ENCODE measurements at places on chromosomes 1 and 21.

DNA sequence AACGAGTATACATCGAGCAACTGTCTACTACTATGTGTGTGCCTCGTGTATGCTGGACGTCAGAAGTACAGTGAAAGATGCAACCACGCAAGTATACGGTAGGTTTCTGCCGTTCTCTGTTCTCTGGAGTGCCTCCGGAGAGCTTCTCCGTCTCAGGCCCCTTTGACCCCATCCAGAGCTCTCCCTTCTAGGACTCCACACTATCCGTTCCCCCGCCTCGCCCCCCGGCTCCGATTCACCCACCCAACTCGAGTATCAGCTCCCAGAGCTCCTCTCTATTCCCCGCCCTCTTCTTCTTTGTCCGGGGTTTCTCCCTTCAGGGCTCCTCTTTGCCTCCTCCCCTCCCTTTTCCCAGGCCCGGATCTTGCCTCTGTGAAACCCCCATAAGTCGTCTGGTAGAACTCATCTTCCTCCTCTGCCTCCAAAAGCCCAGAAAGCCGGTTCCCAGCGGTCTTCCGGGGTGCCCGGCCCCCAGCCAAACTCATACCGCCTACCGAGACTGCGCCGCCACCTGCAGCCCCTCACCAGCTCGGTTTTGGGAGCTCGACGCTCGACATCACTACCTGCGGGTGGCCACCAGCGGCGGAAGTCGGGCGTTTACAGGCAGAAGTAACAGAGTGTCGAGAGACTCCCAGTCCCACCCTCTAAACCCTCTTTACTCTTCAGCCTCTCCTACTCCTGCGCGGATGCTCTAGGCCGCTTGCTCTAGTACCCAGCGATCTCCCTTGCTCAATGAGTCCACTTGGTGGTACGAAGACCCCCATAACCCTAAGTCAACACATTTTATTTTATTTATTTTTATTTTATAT, at the start of gene VPS72:
Gene VPS72 (minus strand): TSS at position 561 of the 809 bp plus-strand sequence. CDS start 76 bp downstream, at position 485.
- peak; percentile 90 for DNase-seq

GRCh38 chr1:85569737-85570404, 10.7 kb upstream of the CCN1 start:
- DNase-seq: no peak

DNA sequence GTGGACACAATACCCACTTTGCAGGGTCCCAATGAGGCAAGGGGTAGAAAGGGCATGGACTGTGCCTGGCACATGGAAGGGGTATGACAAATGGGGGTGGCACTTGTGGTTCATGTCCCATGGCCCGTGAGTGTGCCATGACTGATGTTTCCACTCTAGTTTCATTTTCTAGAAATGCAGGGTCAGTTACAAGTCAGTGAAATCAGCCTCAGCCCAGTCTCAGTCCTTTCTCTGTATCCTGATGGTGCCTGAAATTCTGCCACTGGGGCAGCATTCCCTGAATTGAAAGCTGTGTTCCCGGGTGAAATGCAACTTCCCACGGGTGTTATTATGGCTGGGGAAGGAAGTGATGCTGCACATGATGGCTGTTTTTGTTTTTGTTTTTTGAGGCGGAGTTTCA, 110.8 kb upstream of the ZBTB40 start:
- no peak for DNase-seq

- DNase-seq: no peak
Observed at GRCh38 chr21:32795802-32796559, 24.4 kb upstream of the PAXBP1 start.

DNA sequence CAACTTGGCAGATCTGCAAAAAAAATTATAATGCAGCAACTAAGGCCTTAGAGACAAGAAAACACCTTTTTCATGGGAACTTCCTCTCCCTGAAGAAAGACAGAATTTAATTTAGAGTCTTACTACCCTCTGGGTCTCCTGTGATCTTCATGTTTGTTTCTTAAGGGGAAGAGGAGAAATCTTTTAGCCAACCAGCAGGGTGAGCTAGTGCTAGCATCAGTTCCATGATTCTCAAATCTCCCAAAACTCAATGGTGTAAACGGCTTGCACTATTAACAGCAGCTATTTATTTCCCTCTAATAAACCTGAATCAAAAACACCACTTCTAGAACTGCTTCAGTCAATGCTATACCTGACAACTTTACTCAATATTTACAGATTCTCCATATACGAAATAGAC, 3.8 kb downstream of the ZNF644 start:
- DNase-seq: no peak

GRCh38 chr1:154730259-154730658, 122.3 kb upstream of the ADAR start:
- DNase-seq: no peak

DNA sequence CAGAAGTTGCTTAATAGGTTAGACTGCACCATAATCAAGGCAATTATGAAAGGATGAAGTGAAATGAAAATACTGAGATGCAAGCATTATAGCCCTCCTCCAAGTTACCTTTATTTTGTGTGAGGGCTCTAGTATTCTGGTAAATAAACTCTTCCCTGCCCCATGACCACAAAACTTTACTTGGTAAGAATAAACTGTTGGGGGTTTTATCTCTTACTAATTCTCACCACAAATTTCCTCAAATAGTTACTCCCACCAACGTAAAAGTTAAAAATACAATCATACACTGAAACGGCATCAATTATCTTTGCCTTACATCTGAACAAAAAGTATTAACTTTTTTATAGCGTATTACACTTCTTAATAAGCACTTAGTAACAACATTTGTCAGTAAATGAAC, 29.5 kb downstream of the C21orf91 start:
- DNase-seq: no peak

DNA sequence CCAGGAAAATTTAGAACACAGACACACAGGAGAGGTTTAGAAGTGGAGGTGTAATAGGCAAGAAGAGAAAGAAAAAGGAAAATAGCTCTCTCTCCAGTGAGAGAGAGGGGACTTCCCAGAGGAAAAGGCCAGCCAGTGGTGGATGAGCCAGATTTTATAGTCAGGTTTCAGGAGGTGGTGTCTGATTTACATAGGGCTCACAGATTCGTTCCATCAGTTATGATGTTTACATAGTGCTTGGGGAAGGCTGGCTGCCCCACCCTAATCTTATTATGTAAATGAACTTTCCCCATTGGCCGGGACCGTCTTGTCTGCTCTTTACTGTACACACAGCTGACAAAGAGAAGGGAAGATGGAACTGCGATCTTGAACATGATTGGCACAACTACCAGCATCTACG, 797.3 kb downstream of the PLA2G4A start:
- no peak for DNase-seq

GRCh38 chr1:16927711-16928485, 6.2 kb downstream of the CROCC start:
- DNase-seq: no peak

DNA sequence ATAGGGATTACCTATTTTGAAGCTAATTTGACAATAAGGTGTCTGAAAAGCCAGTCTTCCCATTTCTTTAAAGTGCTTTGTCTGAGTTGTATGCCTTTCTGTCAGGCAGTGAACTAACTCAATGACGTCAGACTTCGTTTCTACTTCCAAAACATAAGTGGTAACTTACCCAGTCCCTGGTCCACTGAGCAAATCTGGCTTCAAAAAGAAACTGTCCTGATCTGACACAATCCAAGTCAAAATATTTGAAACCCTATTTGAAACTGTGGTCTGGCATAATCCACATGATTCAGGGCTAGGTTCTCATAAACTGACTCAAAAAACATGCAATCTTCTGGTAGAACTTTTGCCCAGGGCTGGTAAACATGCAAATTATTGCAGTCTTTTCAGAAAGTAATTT, 34.0 kb downstream of the DIRAS3 start:
- DNase-seq: no peak

- DNase-seq: peak; percentile 81
Observed at GRCh38 chr21:36747815-36748383, 49.0 kb downstream of the SIM2 start.

- DNase-seq: no peak
Observed at GRCh38 chr1:58434181-58434580, 112.3 kb downstream of the OMA1 start.

- DNase-seq: no peak
Observed at GRCh38 chr1:153348511-153349362, at the start of gene PGLYRP4. TSS of gene PGLYRP4 (minus strand) at chr1:153348841. CDS start at chr1:153347932, 909 bp downstream.

- no peak for DNase-seq
Observed at GRCh38 chr1:97895278-97895677, 25.6 kb downstream of the DPYD start.

DNA sequence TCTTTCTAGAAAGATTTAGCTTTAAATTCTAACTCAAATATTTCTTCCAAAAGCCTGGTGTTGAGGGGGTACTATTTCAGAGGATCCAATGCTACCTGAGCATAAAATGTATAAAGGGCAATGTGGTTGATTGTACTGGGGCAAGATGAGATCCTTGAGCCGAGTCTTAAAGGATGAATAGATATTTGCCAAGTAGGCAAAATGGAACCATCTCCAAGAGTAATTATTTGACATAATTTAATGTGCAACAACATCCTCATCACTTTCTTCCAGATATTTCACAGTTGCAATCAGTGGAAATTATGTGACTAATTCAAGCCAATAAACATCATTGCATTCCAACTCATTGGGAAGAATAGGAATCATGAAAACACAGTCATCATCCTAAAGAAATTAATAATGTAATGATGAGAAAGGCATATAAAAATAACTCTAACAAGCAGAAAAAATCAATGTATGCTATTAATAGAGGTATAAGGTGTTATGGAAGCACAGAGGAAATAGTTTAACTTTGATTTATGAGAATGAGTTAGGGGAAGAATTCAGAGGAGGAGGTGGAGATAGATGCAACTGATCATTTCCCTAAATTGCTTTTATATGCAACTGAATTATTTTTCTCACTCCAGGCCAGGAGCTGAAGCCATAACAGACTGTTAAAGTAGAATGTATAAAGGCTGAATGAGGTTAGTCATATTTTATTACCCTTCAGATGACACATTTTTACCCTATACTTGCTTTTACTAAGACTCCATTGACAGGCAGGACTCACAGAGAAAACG, 30.0 kb upstream of the RGS4 start:
- no peak for DNase-seq

GRCh38 chr1:172895761-172896160, 155.0 kb downstream of the TNFSF18 start:
- no peak for DNase-seq

- no peak for DNase-seq
Observed at GRCh38 chr1:19785660-19786059, 14.1 kb downstream of the TMCO4 start.

GRCh38 chr1:82920418-82921248, 1078.3 kb downstream of the TTLL7 start:
- no peak for DNase-seq

GRCh38 chr1:230907472-230908205, 39.3 kb upstream of the C1orf198 start:
- DNase-seq: no peak

DNA sequence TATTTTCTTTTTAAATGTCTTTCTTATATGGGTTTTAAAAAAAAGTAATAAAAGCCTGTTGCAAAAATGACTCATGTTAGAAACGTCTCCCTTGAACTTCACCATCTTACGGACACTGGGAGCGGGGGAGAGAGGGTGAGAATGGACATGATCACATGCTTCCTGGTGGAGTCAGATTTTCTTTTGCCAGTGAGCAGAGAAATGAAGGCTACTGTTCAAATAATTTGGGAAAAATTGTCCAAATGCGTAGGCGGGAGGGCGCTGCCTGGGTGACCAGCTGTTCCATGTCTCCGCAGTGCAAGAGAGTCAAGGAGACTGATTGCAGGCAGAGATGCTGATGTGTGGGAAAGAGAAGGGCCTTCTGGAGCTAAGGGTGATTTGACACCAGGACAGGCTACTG, 23.1 kb downstream of the EIF2D start:
- DNase-seq: no peak

- DNase-seq: no peak
Observed at GRCh38 chr21:42833859-42834725, 45.2 kb downstream of the WDR4 start.

- DNase-seq: no peak
Observed at GRCh38 chr1:27543284-27543683, 53.3 kb upstream of the WASF2 start.

DNA sequence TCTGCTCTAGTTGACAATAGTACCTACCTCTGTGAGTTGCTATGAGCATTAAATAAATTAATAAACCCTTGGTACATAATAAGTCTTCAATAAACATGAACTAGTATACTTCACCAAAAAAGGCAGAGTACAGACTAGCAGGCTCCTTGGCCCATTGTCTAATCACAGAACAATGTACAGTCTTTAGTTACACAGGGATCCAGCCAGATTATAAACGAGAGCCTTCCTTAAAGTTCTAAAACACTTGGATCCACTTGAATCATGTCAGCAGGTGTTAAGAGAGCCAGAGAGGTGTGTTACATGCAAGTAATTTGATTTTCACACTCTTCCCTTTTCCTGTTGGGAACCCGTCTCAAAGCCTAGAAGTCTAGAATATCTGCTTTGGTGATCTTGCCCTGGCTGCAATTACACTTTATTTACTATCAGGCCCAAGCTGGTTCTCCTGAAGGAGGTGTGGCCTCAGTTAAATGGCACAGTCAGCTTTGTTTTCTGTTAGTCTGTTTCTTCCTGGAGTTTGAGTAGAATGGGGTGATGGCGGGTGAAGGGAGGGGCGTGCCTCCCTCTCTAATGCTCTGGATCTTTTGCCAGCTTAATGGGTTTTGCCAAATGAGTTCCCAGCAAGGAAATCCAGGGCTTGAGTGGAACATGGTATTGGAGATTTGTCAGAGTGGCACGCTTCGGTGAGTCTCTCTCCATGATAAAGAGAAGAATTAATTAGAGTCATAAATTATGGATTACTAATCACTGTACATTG, 570.9 kb upstream of the CAMK1G start:
- no peak for DNase-seq

DNA sequence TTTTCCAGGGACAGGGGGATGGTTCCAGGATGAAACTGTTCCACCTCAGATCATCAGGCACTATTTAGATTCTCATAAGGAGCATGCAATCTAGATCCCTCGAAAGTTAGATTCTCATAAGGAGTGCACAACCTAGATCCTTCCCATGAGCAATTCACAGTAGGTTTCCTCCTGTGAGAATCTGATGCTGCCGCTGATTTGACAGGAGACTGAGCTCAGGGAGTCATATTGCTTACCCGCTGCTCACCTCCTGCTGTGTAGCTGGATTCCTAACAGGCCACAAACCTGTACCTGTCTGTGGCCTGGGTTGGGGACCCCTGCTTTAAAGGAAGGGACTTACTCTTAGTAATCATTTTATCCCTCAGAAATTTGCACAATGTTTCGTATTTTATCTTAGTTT, 9.3 kb downstream of the CTH start:
- DNase-seq: no peak

DNA sequence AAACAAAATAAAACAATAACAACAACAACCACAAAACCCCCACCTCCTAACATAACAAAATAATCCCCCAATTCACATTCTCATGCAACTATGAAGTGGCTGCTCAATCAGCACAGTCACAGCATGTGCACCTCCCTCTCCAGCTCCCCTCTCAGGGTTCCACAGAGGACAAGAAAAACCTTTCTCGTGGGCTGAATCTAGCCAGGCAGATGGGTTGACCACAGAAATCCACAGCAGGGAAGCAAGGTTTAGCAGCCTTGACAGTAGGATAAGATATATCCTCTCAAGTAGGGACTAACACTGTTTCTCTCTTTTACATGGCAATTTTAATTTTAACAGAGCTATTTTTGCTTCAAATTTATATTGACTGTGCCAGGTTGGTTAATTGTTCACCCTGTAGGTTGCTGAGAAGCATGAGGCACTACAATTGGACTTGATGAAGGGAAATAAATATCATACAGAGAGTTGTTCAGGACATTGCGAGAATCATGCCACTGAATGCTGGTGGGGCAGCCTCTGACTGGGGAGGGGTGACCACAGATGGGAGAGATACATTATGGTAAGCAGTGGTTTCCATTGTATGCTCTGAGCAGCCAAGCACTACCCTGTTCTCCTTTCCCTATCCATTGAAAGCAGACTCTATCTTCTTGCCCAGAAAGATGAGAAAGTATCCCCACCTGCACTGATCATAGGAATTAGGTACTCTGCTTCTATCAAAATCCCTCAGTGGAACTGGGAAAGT, 535.1 kb downstream of the DPYD start:
- DNase-seq: no peak

Measured in head of caudate nucleus (tissue), 42 donors.